ENCODE measurements at places on chromosomes 12 and 14. TPM values are rescaled to one million over a fixed set of nuclear protein-coding genes. Genes with fewer than 3 reads are reported as not detected.

BDKRB1 gene
- total RNA-seq, result 10.3 TPM

SERPINA3 gene
- total RNA-seq, result 0.13 TPM

SLC25A47 gene
- total RNA-seq, result not detected

RIPK3 gene
- total RNA-seq, result not detected

C12orf56 gene
- total RNA-seq, result not detected

SLC25A21 gene
- total RNA-seq, result 2.6 TPM

TAS2R31 gene
- 1.5 TPM for total RNA-seq

EID3 gene
- 4.8 TPM for total RNA-seq

- peak; percentile 67 for DNase-seq
Observed at GRCh38 chr14:99038431-99038820, 233.6 kb downstream of the BCL11B start.

GRCh38 chr14:91303091-91303923 is 58.8 kb upstream of the GPR68 start:
- no peak for DNase-seq

- peak; percentile 91 for DNase-seq
Observed at GRCh38 chr12:110280779-110281548, at the start of gene ATP2A2. Gene ATP2A2, plus strand, starts transcription at chr12:110281247. Its CDS starts 543 bp downstream, at chr12:110281790.

DNA sequence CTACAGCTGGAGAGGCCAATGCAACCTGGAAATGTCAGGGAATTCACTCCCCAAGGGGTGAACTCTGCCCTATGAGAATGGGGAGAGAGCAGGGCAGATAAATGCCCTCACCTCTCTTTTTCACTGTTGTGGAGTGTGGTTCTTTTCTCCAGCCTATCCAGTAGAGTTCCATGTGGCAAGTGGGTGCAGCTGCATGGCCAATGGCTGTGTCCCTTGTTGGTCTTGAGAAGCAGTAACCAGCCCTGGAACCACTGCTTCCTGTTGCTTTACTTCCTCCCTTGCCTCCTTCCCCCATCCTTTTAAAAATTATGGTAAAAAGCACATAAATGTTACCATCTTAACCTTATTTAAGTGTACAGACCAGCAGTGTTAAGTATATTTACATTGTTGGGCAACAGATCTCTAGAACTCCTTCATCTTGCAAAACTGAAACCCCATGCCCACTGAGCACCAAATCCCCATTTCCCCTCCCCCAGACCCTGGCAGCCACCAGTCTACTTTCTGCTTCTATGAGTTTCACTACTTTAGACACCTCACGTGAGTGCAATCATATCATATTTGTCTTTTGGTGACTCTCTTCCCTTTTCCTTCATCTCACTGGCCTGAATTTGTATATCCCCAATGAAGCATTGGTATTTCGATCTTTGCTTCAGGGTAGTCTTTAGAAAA is 77.0 kb upstream of the GRIP1 start:
- DNase-seq, result no peak

DNA sequence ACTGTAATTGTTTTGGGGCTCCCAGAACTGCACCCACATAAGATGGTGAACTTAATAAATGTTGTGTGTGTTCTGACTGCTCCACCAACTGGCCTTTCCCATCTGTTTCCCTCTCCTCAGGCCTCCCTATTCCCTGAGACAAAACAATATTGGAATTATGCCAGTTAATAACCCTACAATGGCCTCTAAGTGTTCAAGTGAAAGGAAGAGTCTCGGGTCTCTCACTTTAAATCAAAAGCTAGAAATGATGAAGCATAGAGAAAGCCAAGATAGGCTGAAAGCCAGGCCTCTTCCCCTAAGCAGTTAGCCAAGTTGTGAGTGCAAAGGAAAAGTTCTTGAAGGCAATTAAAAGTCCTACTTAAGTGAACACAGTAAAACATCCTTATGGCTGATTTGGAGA is 13.4 kb downstream of the ACOT6 start:
- no peak for DNase-seq

- no peak for DNase-seq
Observed at GRCh38 chr14:104826861-104827176, 25.9 kb downstream of the ZBTB42 start.

DNA sequence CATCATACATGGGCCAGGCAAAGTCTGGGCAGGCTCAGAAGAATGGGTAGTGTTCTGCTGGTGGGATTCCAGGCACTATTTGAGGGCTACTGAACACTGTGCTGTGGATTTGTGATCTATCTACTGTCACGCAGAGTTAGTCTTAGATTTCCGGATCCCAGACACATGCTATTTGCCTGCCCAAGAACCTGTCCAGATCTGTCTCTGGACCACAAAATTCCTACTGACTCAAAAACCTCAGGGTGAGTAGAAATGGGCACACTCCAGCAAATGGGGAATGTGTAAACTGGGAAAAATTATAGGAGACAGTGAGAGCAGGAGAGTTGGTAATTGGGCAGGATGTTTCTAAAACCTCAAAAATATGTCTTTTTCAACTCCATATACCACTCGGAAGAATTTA is 129.9 kb downstream of the GALC start:
- no peak for DNase-seq

DNA sequence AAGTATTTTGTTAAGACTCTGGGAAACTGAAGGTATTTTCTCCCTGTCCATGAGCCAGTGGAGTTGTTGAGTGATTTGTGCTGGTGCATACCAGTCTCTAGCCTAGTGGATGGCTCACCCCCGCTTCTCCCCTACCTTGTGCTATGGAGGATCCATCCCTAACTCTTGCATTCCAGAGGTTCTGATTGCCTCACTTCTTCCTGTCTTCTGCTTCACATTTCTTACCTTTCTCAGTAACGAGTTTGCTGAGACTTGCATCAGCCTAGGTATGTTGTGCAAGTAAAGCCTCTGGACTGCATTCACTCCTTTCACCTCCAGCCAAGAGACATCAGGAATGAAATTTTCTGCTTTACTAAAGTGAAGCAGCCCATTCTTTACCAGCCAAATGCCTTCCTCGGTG is 391.6 kb downstream of the ZFP36L1 start:
- DNase-seq, result no peak

GRCh38 chr14:102901633-102902032 is 20.8 kb upstream of the AMN start:
- no peak for DNase-seq

DNA sequence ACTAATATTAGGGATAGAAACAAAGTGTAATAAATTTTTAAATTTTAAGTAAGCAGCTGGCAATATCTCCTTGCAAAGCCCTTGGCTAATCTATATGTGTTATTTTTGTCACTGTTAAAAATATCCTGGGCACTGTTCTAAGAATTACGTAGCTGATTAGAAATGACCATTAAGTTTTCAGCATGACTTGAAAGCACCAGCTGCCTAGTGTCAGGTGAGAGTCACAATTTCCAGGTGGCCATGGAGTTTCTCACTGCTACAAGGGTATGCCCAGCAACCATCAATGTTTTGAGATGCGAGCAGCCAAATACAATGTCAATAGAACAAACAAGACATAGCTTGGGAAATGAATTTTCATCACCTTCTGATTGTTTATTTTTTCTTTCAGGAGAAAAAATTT is 23.3 kb upstream of the GYS2 start:
- no peak for DNase-seq

DNA sequence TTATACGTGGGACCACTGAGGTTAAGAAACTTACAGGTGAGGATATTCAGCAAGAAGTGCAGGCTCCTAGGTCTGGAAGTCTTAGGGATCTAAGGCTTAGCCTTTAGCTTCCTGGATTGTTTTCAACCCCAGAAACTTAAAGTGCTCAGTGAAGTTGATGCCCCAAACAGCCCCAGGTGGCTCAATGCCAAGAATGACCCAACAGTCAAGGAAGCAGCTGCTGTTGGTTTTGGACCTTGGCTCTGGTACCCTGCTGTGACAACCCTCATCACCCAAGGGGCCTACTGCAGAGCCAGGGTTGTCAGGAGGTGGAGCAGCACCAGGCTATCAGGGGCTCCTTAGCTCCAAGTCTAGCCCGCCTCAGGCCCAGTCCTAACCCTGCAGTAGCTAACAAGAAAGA is 36.8 kb downstream of the VDR start:
- DNase-seq, result no peak

DNA sequence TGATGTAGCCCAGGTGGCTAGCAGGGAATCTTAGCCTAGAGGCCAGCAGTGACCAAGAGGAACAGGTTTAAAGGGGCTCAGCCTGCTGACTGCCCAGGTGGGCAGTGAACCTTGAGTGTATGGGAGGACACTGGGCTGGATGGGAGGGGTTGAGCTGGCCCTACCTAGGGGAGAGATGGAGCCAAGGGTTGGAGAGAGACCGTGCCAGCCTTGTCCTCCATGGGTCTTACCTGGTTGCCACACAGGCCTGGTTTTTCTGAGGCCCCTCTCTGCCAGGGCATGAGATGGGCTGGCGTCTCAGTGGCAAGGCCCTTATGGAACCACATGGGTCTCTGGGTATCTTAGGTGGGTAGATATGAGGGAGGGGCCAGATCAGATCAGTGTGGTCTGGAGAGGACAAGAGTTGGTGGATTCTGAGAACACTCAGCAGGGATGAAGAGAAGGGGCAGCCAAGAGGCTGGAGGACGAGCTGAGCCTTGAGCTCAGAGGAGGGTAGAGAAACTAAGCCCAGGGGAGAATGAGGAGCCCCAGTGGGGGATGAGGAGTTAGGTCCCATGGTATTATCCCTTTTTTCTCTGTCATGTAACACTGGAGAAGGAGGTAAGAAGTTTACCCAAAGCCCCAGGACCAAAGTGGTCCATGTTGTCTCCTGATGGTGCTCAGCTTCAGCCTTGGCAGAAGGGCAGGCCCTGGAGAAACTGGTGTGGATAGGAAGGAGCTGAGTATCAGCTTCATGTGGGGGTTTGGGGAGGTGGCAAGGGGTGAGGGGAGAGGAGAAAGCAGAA is 3.7 kb downstream of the GZMB start:
- DNase-seq, result no peak

GRCh38 chr12:4439736-4440135 is 5.9 kb downstream of the FGF6 start:
- DNase-seq, result peak; percentile 17

DNA sequence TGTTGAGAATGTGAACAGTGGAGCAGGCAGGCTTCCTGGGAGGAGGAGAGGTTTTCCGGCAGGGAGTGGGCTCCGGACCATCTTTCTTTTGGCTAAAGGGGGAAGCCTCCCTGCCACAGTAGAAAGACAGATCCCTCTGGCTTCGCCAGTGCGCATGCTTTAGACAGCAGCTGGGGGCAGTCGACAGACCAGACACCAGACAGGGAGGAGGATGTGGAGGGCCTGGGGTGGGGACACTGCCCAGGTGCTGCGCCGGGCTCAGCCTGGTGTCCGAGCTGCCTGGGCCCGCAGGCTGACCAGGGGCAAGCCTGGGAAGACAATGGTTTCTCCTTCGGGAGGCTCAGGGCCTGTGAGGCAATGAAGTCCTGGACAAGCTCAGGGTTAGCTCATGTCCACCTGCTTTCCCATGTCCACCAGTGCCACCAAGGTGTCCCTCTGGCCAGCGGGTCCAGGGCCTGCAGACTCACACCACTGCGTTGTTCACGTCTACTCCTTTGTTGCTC is 67.3 kb downstream of the PRIMA1 start:
- peak; percentile 36 for DNase-seq

DNA sequence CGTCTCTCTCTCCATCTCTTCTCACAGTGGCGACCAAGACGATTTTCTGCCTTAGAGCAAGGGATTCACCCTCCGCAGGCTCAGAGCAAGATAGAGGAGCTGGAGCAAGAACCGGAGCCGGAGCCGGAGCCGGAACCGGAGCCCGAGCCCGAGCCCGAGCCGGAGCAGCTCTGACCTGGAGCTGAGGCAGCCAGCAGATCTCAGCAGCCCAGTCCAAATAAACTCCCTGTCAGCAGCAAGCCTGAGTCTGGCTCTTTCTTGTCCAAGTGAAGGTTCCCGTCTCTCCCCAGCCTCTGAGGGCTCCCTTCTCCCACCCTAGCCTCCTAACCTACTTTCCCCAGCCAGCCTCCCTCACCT is 5.9 kb downstream of the LAG3 start:
- no peak for DNase-seq

DNA sequence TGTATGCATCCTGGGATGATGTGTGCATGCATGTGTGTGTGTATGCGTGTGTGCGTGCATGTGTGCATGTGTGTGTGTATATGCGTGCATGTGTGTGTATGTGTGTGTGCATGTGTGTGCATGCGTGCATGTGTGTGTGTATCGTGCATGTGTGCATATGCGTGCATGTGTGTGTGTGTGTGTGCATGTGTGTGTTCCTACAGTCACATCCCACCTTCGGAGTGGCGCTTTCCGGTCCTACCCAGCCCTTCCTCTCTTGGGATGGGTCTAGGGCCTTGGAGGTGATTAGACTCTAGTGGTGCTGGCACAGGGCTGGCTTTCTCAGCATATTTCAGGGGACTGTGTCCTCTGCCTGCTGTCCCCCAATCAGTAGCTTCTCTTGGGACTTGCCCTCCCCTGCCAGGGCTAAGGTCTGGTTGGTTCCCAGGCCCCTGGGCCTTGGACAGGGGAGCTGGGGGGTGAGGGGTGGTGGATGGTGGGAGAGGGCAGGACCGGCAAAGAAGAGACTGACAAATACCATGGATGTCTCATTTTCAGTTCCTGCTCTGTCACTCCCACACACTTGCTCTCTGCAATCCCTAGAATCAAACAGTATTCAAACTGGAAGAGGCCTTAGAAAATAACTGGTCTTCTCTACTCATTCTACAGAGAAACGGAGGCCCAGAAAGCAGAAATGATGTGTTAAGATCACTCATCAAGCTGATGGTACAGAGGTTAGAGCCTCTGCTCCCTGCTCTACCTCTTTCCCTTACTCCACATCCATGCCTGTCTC is 21.9 kb upstream of the FAIM2 start:
- DNase-seq, result no peak

- DNase-seq, result no peak
Observed at GRCh38 chr12:32159925-32160324, 53.3 kb downstream of the BICD1 start.

GRCh38 chr12:1007276-1007675 is 16.3 kb downstream of the ERC1 start:
- DNase-seq, result no peak

GRCh38 chr12:127861406-127861805 is 405.6 kb upstream of the TMEM132C start:
- DNase-seq, result no peak

DNA sequence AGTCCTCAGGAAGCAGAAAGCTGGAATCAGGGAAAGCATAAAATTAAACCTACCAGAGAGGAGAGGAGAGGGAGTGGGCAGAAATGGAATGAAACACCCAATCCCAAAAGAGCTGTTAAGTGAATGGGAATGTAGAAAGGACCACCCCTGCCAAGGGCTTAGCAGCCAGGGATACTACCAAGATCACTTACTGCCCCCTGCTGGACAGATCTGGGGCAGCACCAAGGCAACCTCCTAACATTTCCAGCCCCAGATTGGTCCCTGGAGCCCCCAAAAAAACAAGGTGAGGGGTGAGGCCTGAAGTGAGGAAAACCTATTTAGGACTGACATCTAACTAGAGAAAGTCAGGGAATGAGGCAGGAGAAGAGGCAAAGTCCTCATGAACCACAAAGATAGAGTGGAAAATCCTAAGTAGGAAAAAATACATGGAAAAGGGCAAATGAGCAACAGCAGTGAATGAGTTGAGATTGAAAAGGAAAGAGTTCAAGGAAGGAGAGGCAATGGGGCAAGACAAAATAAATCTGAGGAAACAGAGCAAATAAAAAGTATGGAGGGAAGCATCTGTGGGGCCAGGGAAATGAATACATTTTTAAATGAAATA is 11.2 kb upstream of the FKBP11 start:
- DNase-seq, result peak; percentile 45

Data from SJSA1 (cell line).